Placental epithelial cell (primary cell): ENCODE measurements at places on chromosomes 16 and 17. TPM values are rescaled to one million over a fixed set of nuclear protein-coding genes. Genes with fewer than 3 reads are reported as not detected.

Gene LITAFD
- not detected in 2 replicates for total RNA-seq

Gene YBX2
- total RNA-seq, result under 0.01 and 0.11 TPM in 2 replicates

Gene IL17C
- total RNA-seq, result 0.39 TPM in 1 of 2 replicates, not detected in the other

Gene CMTM3
- total RNA-seq, result 36.0 and 48.7 TPM in 2 replicates

Gene CES5A
- not detected in 2 replicates for total RNA-seq

Gene CRYBA1
- total RNA-seq, result not detected in 2 replicates

Gene TERB1
- total RNA-seq, result 0.79 TPM in 1 of 2 replicates, not detected in the other

Gene TAC4
- total RNA-seq, result not detected in 2 replicates

Gene LPO
- total RNA-seq, result not detected in 2 replicates

Gene CCL5
- not detected in 2 replicates for total RNA-seq

Gene GAS7
- 0.39 and 0.54 TPM in 2 replicates for total RNA-seq

Gene CCL16
- total RNA-seq, result not detected in 2 replicates

Gene TVP23C
- total RNA-seq, result 18.3 and 18.8 TPM in 2 replicates

Gene CCL7
- not detected in 2 replicates for total RNA-seq

Gene JPT2
- total RNA-seq, result 56.9 and 98.6 TPM in 2 replicates

Gene CTRL
- total RNA-seq, result 0.65 and 0.79 TPM in 2 replicates

Gene MLYCD
- total RNA-seq, result 3.1 and 3.9 TPM in 2 replicates

Gene TMEM88
- total RNA-seq, result 2.0 and 3.3 TPM in 2 replicates

Gene GCGR
- not detected in 2 replicates for total RNA-seq

Gene CACNA1H
- under 0.01 and 0.11 TPM in 2 replicates for total RNA-seq
